ENCODE measurements at places on chromosomes 11 and 22. TPM values are rescaled to one million over a fixed set of nuclear protein-coding genes. Genes with fewer than 3 reads are reported as not detected.

GRCh38 chr22:22318723-22319465, 74.3 kb downstream of the VPREB1 start:
- DNase-seq, result no peak

- DNase-seq, result peak; percentile 43
These were observed 14.2 kb downstream of the SLC22A12 start for GRCh38 chr11:64605244-64605560.

- DNase-seq, result no peak
These were observed 81.8 kb upstream of the NTM start for GRCh38 chr11:131288521-131289091.

- DNase-seq, result no peak
These were observed 1.3 kb downstream of the LRRC51 start for GRCh38 chr11:72081821-72082453.

GRCh38 chr11:95715777-95716241, 73.8 kb downstream of the FAM76B start:
- DNase-seq, result no peak

GRCh38 chr11:131664816-131665215, 294.4 kb downstream of the NTM start:
- DNase-seq, result no peak

DNA sequence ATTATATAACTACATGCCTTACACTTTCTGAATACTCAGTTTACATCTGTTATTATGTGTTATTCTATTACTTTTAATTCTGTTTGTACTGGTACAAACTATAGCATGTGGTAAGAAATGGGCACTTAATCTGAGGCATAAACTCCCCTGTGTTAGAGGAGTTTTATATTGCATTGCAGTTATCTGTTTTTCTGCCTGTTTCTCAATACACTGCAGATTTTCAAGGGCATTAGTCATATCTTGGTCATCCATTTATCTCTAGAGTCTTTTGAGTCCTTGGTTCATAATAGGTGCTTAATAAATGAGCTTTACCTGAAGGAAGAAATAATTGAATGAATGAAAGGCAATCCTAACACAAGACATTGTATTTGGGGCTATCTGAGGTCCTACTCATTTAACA, 182.9 kb upstream of the CTSC start:
- no peak for DNase-seq

- DNase-seq, result no peak
These were observed 1.6 kb downstream of the P2RY2 start for GRCh38 chr11:73219396-73220285.

DNA sequence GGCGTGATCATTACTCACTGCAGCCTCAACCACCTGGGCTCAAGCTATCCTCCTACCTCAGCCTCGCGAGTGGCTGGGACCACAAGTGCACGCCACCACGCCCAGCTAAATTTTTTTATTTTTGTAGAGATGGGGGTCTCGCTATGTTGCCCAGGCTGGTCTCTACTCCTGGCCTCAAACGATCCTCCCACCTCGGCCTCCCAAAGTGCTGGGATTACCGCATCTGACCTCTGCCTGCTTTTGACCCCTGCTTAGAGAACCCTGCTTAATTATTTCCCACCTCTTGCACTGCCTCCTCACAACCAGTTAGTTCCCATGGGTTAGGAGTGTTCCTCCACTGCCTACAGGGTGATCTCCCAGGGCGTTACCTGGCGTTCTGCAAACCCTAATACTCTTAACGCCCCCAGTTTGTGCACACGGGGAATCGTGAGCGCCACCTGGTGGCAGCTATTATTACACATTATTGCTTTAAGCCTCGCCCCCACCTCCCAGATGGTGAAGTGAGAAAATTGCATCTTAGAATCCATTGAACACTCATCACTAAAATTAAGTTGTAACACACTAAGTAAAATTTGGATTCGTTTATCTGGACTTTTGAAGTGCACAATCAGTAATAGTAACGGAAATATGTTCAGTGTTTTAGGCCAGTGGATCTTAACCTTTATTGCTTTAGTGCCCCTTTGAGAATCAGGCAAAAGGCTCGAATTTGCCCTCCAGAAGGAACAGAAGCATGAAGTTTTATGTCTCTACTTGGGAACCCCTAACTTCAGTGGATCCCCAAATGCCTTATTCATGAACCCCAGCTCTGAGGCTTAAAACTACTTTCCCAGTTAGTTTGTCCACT, 61.4 kb upstream of the ASPHD2 start:
- no peak for DNase-seq

DNA sequence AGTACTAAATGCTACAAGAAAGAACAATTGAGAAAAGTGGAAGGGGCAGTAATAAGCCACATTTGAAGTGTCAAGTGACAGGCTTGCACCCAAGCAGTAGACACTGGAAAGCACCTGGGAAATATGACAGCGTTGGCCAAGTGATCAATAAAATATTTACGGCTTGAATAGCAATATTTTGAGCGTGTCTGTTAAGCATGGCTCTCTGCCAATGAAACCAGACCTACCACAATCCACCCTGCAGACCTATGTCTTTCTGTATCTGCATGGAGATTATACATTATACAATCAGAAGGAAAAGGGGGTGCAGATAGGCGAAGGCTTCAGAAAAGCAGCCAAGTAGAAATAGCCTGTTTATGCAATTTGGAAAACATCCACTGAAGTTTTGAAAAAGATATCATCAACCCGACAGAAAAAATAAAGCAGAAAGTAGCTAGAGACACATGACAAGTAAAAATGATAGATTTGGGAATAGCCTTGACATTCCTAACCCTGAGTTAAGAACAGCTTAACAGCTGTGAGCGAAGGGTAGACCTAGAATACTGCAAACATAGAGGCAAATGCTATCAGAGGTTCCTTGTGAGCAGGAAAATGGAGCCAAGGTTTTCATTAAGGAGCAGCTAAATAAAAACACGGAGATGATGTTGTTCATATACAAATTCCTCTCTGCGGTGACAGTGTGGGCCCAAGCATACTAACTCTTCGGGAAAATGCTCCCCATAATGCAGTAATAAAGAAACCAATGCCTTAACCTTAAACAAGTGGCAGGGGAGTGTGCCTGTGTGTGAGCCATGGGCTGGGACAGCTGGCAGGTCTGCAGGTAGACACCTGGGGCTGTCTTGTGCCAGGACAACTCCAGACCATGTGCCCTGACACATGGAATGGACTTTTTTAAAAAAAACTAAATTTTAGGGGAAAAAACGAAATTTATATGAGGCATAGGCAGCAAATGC, 71.3 kb downstream of the ETS1 start:
- no peak for DNase-seq

GRCh38 chr11:1763336-1763795, 361 bp downstream of the CTSD start:
- DNase-seq, result no peak

DNA sequence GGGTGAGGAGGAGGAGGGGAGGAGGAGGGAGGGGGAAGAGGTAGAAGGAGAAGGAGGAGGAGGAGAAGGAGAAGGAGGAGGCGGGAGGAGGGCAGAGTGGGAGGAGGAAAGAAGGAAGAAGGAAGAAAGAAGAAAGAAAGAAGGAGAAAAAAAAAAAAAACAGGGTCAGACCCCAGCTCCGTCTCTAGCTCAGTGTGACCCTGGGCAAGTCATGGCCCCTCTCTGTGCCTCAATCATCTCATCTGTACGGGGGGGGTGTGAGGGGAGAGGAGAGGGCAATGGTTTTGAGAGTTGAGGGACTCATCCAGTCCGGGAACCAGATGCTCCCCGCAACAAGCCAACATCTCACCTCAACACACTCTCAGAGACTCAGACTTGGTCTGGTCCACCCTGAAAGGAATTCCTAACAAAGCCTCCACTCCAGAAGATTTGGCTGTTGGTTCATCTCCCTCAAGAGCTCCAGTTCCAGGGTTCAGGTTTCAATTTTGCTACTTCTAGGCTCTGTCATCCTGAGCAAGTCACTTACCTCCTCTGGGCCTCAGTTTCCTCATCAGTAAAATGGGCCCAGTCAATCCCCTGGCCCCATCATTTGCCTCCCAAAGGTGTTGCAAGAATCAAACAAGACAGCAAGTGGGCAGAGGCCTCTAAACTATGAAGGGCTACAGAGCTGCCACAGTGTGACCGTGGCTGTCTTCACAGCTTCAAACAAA, 7.7 kb downstream of the CARD10 start:
- peak; percentile 3 for DNase-seq

- DNase-seq, result no peak
These were observed 67.2 kb downstream of the CECR2 start for GRCh38 chr22:17436382-17436980.

DNA sequence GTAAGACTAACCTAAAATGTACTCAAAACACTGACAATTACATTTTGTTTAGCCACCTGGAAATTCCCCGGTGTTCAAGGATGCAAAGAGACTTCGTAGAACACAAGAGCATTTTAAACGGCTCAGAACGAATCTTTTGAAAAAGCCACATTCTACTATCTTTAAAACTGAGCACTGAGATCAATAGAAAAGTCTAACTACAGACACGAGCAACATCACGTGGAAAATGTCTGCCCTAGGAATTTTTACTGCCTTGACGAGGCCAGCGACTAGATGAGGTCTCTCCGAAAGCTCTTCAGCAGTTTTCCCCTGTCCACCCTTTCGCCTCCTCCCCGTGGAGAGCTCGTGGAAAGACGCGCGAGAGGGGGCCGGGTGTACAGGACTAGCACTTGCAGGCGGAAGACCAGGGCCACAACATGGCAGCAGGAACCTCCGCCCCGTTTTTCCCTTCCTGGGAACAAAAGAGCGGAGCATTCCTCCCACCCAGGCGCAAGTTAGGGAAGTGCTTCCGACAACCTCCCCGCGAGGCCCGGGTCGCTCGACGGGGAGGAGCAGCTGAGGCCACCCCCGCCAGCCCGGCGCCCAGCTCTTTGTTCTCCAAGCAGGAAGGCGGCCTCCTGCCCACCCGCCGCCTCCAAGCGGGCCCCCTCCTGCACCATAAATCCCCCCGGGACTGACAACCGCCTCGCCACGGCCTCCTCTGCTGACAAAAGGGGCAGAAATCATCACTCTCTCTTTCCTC, 1.1 kb downstream of the EIF4G2 start:
- DNase-seq, result peak; percentile 84

GRCh38 chr11:26134481-26135355, 197.2 kb upstream of the ANO3 start:
- DNase-seq, result no peak

DNA sequence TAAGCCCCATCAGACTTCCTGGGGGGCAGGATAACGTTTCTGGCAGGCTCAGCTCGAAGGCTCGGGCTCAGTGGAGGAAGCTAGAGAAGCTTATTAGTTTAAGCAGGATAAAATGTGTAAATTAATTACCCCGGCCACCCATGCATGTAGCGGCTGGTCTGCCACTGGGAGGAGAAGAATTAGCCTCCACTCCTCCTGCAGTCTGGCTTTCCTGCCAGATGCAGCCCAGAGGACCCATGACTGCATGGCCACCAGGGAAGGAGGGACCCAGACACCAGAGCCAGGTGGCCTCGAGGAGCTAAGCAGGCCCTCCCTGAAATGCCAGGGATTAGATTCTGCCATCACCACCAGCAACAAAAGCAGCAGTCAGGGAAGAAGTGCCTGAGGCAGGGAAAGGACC, 32.3 kb downstream of the TRIM29 start:
- DNase-seq, result no peak

- DNase-seq, result no peak
These were observed 49.8 kb upstream of the PRDM11 start for GRCh38 chr11:45096636-45097035.

GRCh38 chr11:475941-476340, 25.9 kb downstream of the PTDSS2 start:
- DNase-seq, result no peak

- no peak for DNase-seq
These were observed 80.5 kb downstream of the PGR start for GRCh38 chr11:101049123-101049522.

- no peak for DNase-seq
These were observed 1095.5 kb upstream of the CCDC90B start for GRCh38 chr11:84381666-84382065.

DNA sequence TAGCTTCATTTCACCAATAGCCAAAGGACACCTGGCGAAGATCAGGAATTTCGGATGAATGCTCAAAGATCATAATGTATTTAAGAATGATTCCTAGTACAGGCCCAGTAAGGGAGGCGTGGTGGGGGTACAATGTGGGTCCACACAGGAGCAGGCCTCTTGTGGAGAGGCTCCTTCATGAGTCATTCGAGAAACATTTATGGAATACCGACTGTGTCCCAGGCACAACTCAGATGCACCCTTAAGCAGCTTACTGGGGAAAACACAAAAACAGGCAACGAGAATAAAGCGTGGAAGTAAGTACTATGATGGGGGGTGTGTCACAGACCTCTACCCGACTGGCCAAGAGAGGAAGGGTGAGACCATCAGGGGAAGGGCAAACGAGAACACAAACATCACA, 44.5 kb downstream of the SMCO4 start:
- DNase-seq, result no peak

DNA sequence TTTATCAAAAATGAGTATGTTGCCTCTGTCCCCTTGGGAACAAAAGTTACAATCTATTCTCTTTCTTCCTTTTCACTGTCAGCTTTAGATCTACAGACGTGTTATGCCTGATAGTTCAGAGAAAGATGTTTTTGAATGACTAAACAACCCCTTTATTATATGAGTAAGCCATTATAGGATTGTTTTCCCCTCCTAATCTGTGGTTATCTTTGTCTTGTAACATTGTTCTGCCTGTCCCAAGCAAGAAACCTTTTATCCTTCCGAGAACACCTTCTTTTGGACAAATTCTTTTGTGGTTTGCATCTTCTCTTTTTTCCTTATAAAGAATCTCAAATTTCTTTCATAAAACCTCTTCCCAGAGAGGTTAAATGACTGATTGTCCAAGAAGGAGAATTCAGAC, 208.4 kb downstream of the DDX10 start:
- no peak for DNase-seq

DNA sequence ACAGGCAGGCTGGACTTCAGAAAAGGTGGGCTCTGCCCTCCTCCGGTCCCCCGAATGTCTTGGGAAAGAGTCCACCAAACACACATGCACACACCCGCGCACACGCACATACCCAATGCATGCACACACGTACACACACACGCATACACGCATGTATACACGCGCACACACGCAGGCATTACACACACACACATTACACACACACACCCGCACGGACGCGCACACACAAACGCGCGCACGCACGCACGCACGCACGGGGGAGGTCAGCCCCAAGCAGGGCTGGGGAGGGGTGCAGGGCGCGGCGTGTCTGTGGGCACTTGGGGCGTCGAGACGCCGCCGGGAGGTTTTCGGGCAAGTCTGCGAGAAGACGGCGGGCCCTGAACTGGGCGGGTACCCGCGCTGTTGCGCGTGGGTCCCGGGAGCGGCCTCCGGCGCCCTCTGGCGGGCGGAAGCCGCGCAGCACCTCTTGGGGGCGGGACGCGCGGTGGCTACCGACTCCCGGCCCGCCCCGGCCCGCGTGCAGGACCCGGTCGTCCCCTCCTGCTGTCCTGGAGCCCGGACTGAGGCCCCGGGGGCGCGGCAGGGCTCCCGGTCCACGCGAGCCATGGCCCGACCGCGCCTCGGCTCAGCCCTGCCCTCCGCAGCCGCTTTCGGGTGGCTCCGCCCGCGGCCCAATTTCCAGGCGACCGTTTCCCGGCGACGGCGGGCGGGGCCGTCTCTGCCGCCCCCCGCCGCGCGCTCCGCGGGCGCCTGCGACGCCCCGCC, 3.6 kb downstream of the SEPTIN5 start:
- peak; percentile 89 for DNase-seq

FGF4 gene
- total RNA-seq, result not detected

GAL3ST1 gene
- total RNA-seq, result 0.19 TPM

RAG1 gene
- total RNA-seq, result 1.6 TPM

CRYBB3 gene
- total RNA-seq, result not detected

MRGPRX3 gene
- not detected for total RNA-seq

CDC42EP2 gene
- 16.7 TPM for total RNA-seq

KRTAP5-8 gene
- not detected for total RNA-seq
